ENCODE measurements at places on chromosomes 5 and 9. TPM values are rescaled to one million over a fixed set of nuclear protein-coding genes. Genes with fewer than 3 reads are reported as not detected.

DNA sequence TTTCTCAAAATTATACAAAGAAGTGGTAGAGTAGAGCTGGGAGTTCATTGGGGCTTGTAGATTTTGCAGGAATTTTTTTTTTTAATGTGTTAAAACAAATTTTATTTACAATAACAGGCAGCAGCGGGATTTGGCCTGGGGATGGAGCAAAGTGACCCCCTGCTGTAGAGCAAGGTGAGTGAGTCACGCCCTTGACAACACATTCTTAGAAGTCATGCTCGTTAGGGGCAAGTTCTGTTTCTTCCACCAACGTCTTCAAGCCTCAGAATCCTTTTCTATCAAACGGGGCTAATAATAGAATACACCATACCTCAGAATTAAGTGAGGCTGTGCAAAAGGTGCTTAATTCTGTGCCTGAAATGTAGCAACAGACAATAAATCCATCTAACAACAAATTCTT lies 1.1 kb upstream of the ANKDD1B start:
- DNase-seq, result no peak

- DNase-seq, result no peak
Measured at GRCh38 chr5:76152161-76152560, 69.0 kb downstream of the SV2C start.

- DNase-seq, result no peak
Measured at GRCh38 chr5:68270399-68270975, 54.9 kb downstream of the PIK3R1 start.

DNA sequence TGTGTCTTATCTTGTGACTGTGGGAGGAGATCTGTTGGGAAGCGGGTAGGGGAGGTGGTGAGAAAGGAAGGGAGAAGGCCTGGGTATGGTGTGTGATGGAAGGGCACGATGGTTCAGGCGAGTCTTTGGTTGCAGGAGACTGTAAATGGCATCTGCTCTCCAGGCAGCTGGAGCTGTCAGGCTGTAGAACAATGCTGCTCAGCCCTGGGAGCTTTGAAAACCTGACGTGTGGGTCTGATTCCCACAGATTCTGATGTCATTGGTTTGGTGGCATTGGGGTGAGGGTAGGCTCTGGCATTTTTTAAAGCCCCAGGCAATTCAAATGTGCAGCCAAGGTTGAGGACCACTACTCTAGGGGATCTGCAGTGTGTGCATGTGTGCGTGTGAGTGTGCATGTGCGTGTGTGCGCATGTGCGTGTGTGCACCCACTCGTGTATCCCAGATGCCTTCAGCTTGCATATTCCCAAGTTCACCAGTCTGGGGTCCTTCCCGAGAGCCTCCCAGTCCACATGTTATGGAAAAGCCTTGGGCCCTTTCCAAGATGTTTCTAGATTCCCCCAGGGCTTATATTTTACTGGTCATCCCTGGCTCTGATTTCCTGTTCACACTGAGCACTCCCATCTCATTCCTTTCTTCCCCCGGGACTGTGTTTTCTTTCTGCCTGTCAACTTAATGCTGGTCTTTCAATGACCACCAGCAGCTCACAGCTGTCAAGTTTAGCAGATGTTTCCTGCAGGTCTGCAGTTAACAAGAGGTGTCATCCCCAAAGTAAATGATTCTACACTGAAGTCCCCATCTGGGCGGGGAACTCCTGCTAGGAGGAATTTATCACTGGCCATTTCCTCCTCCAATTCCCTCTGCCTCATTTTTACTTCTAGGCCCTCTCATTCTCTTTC lies 34.0 kb downstream of the BOD1 start:
- DNase-seq, result no peak

DNA sequence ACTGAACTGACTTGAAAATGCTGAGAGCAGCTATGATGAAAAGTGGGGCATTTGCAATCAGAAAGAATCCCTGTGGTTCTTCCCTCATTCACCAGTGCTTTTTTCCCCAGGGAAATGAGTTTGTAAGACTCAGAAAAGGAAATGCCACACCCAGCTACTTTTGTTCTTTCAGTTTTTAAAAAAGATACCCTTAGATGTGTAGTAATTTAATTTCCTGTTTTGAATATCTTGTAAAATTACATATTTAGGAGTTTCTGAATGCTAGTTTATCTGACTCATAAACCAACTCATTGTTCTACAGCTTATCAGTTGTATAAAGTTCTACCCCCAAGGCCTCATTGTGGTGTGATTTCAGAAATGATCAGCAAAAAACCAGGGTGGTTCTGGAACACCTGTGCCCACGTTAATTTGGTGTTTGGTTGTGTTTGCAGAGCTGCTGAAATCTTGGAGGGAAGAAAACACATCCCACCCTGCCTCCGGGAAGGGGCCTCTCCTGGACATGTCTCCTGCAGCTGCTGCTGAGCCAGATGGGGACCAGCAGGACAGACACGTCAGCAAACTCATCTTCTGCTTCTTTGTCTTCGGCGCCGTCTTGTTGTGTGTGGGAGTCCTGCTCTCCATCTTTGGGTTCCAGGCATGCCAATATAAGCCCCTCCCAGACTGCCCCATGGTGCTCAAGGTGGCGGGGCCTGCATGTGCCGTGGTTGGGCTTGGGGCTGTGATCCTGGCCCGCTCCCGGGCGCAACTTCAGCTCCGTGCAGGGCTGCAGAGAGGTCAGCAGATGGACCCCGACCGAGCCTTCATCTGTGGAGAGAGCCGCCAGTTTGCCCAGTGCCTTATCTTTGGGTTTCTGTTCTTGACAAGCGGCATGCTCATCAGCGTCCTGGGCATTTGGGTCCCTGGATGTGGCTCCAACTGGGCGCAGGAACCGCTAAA lies 2.8 kb downstream of the TMEM171 start:
- no peak for DNase-seq

PCDHGA7 gene
- total RNA-seq, result not detected

TMEM8B gene
- total RNA-seq, result 8.4 TPM
